ENCODE measurements at places on chromosomes 11 and 22.

GRCh38 chr11:61090982-61091372 is 11.3 kb upstream of the CD5 start:
- DNase-seq, result no peak

DNA sequence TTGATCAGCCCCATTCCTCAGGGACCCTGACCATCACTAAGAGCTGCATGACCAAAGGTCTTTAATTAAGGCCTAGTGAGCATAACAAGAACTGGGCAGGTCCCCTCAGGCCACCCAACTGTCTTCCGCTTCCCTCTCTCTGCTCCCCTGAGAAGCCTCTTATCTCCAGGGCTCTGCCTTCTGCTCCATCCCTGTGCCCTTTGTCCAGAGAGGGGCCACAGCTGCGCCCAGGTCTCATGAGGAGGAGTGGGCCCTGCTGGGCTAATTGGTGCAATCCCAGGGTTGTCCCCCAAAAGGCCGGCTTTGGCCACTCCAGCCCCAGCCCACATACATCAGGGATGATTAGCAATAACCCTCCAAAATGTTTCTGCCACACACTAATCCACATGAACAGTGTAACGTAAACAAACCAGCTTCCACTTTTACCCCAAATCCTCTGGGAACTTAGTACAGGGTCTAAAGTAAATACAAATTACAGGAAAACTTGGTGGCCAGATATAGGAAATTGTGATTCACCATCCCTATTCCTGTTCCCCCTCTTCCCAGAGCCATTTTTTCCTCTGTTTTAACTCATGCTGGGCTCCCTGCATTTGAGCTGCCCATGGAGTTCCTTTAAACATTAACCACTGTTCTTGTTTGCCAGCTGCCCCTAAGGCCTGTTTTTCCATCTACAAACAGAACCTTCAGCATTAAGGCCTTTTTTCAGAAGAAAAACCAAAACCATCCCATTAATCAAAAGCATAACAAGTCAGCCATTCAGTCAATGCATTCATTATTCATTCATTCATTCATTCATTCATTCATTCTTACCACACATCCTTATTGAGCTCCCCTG is 34.6 kb upstream of the CAVIN3 start:
- no peak for DNase-seq

- no peak for DNase-seq
These were observed 232.0 kb downstream of the CEP164 start for GRCh38 chr11:117559698-117560097.

DNA sequence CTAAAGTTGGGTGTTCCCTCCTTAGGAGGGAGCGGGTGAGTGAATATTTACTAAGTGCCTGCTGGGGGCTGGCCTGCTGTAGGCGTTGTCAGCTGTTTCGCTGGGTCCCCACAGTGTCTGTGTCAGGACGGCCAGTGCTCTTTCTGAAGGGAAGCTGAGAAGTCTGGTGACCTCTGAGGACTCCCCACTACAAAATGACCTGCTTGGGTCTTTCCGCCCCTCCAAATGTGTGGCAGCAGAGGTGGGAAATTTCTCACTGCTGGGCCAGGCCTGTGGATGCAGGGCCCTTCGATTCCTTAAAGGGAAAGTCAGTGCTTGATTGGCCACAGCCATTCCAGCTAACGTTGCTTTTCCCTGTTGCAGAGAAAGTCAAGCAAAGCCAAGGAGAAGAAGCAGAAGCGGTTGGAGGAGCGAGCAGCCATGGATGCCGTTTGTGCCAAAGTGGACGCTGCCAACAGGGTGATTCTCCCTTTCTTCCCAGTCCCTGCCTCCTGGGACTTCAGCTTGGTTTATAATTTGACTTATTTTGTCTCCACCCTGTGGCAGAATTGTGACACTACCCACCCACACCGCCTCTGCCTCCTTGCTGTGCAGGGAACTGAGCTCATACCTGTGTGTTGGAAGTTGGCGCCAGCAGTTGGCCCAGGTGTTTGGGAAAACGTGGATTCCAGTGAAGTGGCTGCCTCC is 6.8 kb downstream of the NAA40 start:
- DNase-seq, result peak; percentile 60

DNA sequence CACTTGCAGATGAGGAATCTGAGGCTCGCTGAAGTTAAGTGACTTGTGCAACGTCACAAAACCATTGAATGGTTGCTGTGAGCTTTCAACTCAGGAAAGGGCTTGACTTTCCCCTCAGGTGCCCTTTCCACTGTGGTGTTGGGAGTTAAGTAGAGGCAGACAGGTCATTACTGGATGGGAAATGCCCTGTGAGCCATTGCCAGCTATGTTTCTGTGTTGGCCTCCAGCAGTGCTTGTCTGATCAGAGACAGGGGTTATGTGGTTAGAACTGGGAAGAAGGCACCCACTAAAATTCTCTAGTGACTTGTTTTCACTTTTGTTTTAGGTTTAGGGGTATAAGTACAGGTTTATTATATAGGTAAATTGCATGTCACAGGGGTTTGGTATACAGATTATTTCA is 96.6 kb downstream of the FDX1 start:
- no peak for DNase-seq

- DNase-seq, result no peak
These were observed at the start of gene ROBO4 for GRCh38 chr11:124897674-124898262. TSS of gene ROBO4 (minus strand) at chr11:124897865. CDS start at chr11:124897795, 70 bp downstream.

DNA sequence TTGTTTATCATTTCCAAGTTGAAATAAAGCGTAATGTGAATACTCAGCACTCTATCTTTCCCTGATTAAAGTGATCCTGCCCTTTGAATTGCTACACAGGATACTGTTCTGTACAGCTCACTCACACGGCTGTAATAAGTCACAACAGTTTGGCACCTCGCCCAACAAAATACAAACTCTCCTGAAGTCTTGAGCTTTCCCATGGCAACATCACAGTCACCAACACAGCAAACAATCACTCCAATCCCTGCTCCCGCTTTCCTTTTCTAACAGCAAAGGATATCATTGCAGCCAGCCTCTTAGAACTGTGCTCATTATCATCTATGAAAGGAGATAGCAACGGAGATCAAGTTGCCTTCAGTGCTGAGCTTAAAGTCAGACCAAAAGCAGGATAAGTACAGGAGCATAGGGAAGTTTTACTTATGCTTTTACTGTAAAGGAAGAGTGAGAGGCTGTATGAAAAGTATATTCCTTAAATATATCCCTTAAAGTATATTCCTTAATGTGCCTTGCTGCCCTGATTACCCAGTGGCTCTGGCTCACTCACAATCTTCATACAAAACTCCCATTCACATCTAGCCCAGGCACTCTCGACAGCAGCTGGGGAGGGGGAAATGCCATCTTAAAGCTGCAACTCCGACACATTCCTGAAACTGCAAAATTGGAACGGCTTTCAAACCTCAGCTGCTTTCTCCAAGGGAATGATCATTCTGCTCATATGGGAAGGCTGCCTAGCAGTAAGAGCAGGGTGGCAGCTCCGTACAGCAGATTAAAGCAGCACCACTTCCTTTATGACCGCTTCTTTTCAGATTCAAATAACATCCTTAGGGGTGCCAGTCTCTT is 35.8 kb downstream of the MAML2 start:
- peak; percentile 78 for DNase-seq

DNA sequence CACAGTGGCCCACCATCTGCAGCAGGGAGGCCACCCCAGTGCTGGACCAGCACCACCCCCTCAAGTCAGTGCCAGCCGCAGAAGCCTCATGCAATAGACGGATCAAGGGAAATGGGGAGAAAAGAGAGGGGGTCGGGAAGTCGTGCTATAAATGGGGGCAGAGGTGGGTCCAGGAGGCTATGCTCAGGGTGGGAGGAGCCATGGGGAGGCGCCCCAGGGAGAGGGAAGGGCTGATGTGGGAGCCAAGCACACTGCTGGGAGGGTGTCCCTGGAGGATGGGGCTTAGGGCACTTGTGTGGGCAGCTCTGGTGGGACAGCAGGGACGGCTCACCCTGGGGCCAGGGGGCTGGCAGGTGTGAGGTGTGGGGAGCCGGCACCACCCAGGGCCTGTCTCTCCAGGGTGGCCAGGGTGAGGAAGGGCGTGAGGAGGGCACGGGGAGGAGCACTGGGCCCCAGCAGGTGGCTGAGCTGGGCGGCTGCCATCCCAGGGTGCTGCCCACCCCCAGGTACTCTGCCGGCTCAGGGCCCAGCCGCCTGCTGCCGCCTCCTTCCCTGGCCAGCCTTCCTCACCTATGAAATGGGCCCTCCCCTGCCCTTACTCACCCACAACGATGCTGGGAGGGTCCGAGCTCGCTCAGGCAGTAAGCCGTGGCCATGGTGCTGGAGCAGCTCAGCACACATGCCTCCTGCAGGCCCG is 18.0 kb downstream of the PHLDA2 start:
- no peak for DNase-seq

Data from NCI-H1417 treated with DMSO at 0.1 percent for 48 hours (cell line).